ENCODE measurements at places on chromosomes 5 and 9.

- no peak for DNase-seq
Observed at GRCh38 chr9:134996591-134997530, 79.1 kb upstream of the FCN1 start.

- DNase-seq, result no peak
Observed at GRCh38 chr5:97006454-97007060, 70.7 kb downstream of the LNPEP start.

DNA sequence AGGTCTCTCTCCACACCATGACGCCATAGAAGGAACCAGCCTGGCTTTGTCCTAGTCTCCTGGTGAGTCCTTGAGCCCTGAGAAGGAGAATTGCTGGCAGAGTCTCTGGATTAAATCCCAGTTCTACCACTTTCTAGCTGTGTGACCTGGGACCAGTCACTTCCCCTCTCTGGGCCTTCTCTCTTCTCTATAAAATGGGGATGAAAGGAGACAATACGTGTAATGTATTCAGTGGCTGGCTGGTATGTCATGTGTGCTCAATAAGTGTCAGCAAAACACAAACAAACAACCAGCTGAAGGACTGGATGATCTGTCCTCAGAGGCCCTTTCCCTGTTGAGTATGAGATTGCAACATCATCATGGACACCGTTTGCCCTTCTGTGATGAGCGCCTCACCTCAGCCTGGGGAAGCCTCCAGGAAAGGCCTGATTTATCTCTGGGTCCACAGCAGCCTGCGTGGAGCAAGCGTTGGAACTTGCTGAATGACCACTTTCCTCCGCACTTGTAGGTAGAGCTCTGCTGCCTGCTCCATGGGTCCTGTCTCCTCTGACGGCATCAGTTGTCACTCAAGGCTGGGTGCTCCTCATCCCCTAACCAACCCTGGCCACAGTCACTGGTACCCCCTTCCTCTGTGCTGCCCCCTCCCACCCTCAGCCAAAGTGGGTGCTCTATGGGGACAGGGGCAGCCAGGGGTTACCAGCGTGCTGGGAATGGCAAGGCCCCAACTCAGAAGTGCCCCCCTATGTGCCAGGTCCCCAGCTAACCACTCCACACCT, 3.6 kb upstream of the NR5A1 start:
- no peak for DNase-seq

GRCh38 chr5:54007827-54008777, 302.3 kb downstream of the ARL15 start:
- no peak for DNase-seq

- DNase-seq, result peak; percentile 27
Observed at GRCh38 chr9:893843-894420, 52.4 kb downstream of the DMRT1 start.

GRCh38 chr9:101325053-101325452, 59.8 kb downstream of the BAAT start:
- no peak for DNase-seq

GRCh38 chr9:131701789-131702337, 38.0 kb downstream of the RAPGEF1 start:
- no peak for DNase-seq

- no peak for DNase-seq
Observed at GRCh38 chr9:26770821-26771220, 121.8 kb downstream of the CAAP1 start.

DNA sequence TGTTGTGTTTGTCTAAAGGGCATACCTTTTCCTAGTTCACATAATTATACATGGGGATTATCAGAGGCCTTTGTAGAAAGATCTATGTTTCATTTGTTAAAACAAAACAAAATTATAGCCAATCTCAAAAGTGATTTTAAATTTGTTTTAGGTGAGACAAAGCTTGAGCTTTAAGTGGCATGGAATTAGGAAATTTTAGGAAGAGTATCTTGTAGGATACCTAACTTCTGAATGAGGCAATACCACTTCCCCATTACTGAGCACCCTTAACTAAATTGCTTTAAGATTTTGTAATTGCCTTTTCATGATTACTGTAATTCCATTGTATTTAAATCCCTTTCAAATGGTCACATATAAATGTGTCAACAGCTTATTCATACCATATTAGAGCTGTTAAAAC, 775.6 kb downstream of the NR2F1-AS1 start:
- no peak for DNase-seq

GRCh38 chr9:16869882-16870595, 431 bp downstream of the BNC2 start:
- DNase-seq, result no peak

DNA sequence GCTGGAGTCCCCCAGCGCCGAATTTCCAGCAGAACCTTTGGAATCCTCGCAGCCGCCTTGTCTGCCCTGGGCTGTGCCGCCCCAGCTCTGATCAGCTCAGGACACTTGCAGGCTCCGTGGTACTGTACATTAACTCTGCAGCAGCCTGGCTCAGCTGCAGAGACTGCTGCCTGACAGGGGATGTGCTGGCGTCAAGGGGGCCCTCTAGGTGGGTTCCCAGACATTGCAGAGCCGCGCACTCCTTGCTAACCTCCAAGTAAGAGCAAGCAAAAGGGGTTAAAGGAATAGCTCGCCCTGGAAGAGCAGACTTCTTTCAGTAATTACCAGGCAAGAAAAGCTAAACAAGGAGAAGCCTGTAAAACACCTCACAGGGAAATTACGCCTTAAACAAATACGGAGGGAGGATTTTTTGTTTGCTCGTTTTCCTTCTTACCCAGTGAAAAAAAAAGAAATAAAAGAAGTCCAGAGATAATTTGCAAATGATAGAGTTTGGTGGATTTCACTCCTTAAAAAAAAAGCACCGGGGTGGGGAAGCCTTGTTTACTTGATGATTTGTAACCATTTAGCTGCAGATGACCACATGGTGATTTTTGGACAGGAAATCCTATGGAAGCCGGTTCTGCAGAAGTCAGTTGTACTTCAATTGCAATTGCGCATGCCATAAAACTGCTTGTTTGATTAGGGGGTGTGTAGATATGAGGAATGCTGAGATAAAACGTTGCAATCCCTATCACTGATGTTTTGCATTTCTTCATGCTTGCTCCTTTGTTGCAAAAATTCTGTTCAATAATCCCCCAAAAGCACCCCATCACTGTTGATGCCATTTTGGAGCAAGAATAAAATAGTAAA, 305.8 kb downstream of the PDE4D start:
- peak; percentile 91 for DNase-seq

- no peak for DNase-seq
Observed at GRCh38 chr5:164869325-164869724, 1363.9 kb downstream of the MAT2B start.

DNA sequence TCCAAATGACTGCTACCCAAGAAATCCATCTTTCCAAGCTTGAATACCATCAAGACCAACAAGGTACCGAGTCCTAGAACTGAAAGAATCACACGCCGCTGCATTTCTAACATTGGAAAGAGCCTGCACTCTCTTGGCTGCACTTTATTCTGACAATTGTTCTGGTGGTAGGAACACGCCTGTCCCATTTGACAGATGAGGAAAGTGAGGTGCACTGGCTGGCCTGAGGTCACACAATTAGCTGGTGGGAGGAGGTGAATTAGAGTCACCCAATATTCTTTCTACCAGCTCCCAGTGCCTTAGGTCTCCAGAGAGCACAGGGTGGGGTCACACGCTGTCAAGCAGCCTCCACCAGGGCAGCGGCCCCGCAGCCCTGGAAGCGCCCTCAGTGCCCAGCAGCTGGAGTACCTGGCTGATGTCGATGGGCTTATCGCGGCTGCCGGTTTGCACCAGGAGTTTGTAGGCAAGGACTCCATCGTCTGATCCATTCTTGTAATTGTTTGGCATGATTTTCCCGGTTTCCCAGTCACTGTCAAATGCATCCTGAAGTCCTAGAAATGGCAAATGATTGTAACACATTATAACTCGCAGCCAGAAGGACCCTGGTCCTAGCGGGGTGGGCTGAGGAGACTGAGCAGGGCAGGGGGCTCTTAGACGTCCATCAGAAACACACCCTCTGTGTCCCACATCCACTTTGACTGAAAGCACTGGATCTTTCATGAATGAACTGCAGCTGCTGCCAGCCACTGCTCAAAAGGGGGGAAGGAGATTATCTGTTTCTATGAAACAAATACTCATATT, 55.1 kb downstream of the PTCH1 start:
- peak; percentile 55 for DNase-seq
